ENCODE measurements at places on chromosomes 11 and 22.

DNA sequence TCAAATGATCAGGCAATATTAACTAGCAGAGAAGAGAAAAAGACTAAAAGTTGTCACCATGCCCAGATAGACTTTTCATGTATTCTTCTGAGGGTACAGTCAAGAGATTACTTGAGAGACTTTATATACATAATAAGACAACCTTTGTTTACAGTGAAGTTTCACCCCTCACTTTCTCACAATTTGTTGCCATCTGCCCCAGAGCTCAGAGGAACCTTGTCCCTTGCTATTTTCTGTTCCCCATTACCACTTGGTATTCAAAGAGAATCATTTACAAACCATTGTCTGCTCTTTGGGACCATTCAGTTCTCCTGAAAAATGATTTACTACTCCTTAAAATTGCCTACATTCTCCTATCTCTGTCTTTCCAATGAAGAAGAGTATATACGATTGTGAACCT is 544.6 kb downstream of the CNTN5 start:
- DNase-seq = no peak

GRCh38 chr22:20423906-20424551 is 13.6 kb downstream of the SCARF2 start:
- no peak for DNase-seq

- DNase-seq = no peak
Observed at GRCh38 chr22:48410536-48410935, 1417.1 kb downstream of the BRD1 start.

DNA sequence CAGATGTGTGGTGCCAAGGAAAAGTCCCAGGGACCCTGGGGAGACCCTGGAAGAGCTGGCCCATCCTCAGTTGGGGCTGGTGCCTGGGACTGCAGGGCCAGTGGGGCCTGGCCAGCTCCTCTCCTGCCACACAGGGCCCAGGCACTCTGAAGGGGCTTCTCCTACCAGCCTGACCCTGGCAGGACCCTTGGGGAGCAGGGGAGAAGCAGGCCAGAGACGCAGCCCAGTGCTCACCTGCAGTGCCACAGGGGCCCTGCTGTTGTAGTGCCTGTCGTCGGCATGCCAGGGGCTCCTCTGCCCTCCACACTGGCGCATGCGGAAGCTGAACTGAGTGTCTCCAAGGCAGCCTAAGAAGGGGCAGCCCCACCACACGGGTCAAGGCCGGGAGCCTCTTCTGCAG is 9.1 kb downstream of the DENND6B start:
- no peak for DNase-seq

GRCh38 chr11:69455969-69456368 is 25.5 kb upstream of the LINC01488 start:
- no peak for DNase-seq

GRCh38 chr11:74937696-74938475 is 11.0 kb downstream of the XRRA1 start:
- DNase-seq = no peak

DNA sequence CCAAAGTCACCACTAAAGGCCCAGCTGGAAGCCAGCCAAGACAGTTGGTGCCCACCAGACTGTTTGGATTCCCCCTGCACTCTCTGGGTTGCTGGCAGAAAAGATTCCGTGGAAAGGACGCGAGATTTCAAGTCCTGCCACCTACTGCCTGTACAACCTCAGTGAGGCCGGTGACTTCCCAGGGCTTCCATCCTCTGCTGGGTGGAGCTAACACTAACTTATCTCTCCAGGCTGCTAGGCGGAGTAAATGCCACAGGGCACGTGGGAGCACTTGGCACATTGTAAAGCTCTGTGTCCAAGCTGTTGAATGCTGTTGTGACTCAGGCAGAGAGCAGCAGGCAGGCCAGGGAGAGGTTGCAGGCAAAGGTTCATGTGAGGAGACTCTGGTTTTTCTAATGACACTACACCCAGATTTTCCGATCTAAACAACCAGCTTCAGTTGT is 50.9 kb upstream of the CDON start:
- DNase-seq = no peak

DNA sequence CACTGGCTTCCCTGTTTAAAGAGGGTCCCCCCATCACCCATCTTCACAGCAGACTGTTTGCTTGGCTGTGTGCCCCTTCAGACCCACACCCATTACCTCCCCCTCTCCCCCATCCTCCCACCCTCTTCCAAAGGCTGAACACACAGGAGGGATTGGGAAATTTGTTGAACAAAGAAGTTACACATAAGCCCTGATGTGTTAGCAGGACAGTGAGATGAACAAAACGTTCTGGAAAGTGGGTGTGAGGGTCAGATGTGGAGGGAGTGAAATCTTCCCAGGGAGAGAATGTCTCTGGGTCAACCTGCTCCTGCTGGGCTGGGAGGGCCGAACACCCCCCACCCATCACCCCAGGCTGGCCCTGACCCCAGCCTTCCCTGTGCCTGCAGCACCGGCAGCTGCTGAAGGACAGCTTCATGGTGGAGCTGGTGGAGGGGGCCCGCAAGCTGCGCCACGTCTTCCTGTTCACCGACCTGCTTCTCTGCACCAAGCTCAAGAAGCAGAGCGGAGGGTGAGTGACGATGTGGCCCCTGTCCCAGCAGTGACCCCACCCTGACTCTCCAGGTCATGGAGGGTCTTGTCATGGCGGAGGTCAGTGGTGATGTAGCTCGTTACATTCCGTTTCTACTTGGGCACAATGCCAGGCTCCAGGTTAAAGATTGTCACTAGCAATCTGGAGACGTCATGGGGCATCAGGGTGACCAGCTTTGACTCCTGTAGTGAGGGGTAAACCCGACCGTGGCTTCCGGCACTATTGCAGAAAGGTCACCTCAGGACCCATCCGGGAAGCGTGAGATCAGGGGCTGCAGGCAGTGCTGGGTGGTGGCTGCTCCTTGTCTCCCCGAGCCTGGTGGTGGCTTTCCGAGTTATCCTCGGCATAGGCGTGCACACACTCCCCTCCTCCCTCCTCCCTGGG is 103.5 kb downstream of the BCR start:
- no peak for DNase-seq

GRCh38 chr11:44999068-44999467 is 48.4 kb upstream of the TP53I11 start:
- no peak for DNase-seq

GRCh38 chr22:48403521-48404403 is 1423.9 kb downstream of the BRD1 start:
- no peak for DNase-seq

- no peak for DNase-seq
Observed at GRCh38 chr11:82994604-82995230, 77.0 kb downstream of the RAB30 start.

DNA sequence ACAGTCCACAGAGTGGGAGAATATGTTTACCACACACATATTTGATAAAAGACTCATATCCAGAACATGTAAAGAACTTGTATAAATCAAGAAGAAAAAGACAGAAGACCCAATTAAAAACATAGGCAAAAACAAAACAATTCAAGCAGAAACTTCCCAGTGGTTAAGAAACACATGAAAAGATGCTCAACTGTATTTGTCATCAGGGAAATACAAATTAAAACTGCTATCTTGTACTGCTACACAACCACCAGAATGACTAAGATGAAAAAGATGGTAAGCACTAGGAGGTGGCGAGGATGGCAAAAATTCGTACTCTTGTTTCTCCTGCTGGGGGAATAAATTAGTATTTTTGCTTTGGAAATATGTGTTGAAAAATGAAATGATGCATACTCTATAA is 192.3 kb upstream of the C11orf87 start:
- no peak for DNase-seq

GRCh38 chr11:8019314-8020243 is 32.4 kb downstream of the EIF3F start:
- DNase-seq = no peak

GRCh38 chr11:19520681-19521080 is 192.0 kb upstream of the NAV2 start:
- no peak for DNase-seq

DNA sequence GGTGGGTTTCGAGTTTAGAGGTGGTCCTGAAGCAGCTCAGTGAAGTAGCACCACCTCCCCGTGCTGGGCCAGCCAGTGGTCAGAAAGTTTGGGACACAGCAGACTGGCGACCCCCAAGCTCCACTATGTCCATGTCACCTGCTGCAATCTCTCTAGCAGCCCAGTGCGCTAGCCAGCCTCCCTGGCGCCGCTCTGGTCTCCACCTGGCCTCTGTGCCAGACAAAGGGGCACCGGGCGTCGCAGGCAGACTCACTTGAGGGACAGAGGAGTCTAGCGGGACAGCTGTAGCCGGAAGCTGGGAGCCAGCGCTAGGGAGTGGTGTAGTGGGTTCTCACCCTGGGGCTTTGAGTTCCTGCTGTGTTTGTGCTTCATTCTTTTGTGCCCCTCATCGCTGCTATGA is 25.5 kb downstream of the MYBPC3 start:
- no peak for DNase-seq

DNA sequence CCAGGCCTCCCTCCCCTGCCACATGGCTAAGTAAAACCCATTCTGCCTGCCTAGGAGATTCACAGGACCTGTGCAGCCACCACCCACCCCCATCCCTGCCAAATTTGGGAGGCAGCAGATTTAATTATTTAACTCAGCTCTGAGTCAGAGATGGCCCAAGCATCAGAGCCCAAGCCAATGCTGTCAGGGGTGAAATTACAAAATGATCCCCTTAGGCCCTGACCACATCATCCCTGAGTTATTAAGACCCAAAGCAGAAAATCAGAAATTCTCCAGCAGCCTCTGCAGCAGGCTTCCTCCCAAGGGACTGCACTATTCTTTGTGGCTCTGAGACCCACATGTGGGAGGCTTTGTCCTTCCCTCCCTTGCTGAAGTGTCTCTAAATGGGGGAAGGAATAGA is 52.8 kb upstream of the RRAS2 start:
- no peak for DNase-seq

DNA sequence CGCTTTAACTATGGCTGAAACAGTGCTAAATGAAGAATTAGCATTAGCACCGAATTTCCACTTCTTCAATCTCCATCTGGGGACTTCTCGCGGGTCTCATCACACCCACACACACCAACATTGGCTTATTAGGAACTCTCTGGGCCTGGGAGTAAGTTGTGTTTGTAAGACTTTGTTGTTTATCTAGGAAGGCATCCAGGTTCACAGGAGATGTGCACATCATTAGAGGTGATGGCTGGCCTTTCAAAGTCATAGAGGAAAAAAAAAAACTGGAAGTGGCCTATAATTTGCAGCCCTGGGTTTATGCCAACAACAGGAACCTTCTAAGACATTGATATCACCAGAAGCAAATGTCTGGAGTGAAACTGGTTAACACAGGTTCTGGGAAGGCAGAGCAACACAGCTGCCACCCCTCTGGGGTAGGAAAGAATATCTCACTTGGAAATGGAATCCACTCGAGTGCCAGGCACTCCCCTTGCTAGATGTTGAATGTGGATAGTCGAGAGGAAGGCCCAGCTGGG is 84.5 kb downstream of the TRAF6 start:
- no peak for DNase-seq

GRCh38 chr11:64210301-64211020 is 3.9 kb downstream of the FERMT3 start:
- DNase-seq = no peak

- no peak for DNase-seq
Observed at GRCh38 chr11:113615098-113615497, 91.0 kb downstream of the TMPRSS5 start.

GRCh38 chr11:17432002-17432401 is 43.5 kb upstream of the KCNJ11 start:
- no peak for DNase-seq

DNA sequence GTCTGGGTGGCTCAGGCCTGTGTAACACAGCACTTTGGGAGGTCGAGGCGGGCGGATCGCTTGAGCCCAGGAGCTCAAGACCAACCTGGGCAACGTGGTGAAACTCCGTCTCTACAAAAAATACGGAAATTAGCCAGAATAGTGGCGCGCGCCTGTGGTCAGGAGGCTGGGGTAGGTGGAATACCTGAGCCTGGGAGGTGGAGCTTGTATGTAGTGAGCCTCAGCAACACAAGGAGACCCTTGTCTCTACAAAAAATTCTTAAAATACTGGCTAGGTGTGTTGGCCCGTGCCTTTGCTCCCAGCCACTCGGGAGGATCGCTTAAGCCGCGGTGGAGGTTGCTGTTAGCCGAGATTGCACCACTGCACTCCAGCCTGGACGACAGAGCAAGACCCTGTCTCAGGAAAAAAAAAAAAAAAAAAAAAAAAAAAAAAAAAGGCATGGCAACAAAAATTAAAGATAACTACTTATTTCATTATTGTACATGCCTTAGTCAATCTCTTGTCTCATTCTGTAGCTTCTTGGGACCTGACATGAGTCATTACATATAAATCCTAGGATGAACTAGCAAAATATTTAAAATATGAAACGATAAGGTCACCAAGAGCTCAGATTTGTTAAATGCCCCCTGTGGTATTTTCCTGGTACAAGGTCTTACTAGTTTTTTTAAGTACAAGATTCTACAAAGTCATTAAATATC is 1.1 kb downstream of the TAF1D start:
- no peak for DNase-seq

DNA sequence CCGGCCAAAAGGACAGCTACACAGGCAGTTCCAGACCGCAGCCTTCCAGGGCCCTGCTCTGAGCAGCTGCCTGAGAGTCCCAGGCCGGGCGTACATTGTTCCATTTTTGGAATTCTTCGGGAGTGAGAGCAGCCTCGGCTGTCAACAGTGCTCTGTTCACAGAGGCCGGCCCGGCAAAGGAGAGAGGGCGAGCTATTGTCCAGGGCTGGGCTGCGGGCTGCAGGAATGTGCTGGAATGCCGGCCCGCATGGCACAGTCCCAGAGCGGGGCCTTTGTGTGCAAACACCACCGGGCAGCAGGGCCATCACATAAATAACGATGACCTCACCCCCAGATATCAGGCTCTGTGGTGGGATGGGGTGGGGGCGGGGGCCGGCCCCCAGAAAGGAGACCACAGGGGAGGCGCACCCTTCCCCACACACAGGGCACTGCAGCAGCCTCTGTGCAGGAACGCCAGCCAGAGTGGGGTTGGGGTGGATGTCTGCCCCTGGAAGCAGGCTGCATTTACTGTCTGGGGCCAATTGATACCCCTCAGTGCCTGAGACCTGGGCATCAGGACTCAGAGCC is 15.8 kb downstream of the LINC01488 start:
- no peak for DNase-seq

- no peak for DNase-seq
Observed at GRCh38 chr11:74559934-74560309, 32.5 kb upstream of the POLD3 start.

GRCh38 chr11:62923601-62924411 is 2.6 kb upstream of the CHRM1 start:
- DNase-seq = no peak

DNA sequence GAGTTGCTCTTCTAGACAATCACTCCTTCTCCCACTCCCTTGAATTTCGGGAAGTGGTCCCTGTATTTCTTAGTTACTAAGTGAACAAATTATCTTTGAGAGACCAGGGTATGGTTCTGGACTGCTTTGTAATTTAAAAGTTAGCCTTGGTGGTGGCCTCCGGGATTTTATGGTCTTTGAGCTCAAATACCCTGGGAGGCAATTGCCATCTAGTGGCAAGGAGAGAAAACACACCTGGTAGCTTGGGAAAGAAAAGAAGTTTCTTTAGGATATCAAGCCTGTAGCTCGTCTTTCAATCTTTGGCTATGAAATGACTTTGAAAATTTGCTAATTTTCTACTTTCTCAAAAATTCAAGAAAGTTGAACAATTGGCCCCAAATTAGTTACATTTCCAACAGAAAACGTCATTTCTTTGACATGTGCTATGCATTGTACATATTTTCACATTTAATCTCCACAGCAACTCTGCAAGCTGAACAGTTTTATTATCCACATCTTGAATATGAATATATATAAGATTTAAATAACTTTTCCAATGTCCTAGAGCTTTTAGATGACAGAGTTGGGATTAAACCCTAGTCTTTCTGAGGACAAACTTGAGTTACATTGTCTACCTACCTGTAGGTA is 39.1 kb downstream of the MMP27 start:
- no peak for DNase-seq

GRCh38 chr11:210803-211180 is 3.3 kb downstream of the RIC8A start:
- DNase-seq = no peak

All from stimulated activated CD4-positive, alpha-beta T cell treated with anti-CD3 and anti-CD28 coated beads, Interleukin-1b, Interleukin-23, amount 100 ng/mL, for 1 hour (primary cell).